ENCODE measurements at places on chromosomes 5 and 9.
A peak's percentile ranks its signal among the peaks of the same experiment; 100 is the strongest.

GRCh38 chr5:127228540-127229184 lies 61.9 kb upstream of the MEGF10 start:
- DNase-seq, result no peak

GRCh38 chr5:123438244-123438643 lies 15.0 kb upstream of the CEP120 start:
- DNase-seq, result no peak

DNA sequence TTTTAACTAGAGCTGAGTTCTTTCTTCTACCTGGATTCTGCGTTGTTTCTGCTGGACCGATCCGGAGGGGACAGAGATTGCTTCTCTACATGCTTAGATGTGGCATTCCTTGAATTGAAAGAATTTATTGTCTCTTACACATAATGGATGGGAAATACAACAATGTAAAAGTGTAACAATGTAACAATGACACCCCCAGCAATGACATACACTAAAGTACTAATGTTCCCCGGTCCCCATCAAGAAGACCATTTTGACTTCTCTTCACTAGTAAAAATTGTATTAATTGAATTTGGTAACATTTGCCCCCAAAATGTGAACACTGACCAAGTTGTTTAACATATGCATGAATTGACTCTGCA lies 760.2 kb downstream of the TAF11L14 start:
- no peak for DNase-seq

DNA sequence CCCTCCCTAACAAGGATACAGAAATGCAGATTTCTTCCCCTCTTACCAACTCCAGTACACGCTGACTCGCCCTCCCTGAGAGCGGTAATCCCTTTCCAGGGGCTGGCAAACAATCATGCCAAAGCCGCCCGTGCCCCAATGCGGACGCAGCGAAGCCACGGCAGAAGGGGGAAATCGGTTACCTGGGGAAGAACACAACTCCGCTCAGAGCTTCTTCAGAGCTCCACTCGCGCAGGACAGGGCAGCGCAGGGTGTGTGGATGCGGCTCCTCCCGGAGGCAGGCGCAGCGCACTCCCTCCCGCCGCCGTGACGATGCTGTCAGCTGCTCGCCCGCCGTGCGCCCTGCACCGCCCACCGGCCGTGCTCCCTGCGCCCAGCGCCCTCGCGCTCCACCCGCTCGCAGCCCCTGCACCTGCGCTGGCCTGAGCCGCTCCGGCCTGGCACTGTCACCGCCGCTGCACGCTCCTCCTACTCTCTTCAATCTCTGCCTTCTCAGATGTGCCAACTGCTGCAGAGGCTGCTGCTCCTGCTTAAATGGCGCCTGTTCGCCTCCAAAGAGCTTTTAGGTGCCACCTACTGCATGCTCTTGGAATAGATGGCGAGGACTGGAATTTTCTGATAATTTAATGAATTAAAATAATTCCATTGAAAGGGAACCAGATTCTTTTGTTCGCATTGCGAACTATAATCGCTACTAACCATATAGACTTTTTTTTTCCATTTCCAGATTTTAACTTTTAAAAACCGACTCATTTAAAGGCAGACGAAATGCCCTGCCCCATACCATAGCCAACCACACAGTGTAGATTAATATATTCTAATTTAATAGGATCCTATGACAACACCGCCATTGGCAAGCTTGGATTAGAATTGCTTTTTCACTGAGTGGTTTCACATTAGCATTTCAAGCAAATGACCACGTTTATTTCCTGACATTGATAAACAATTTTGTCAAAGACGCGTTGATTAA lies at the start of gene DIRAS2:
Gene DIRAS2, minus strand, starts transcription at position 255 of the 970 bp plus-strand sequence. CDS start 28,997 bp downstream, outside the sequence.
- peak; percentile 44 for DNase-seq

Measured in fibroblast of mammary gland (primary cell).